CD4-positive, alpha-beta T cell treated with Interleukin-15 for 4 hours (primary cell): ENCODE measurements at places on chromosomes 5 and 9.

DNA sequence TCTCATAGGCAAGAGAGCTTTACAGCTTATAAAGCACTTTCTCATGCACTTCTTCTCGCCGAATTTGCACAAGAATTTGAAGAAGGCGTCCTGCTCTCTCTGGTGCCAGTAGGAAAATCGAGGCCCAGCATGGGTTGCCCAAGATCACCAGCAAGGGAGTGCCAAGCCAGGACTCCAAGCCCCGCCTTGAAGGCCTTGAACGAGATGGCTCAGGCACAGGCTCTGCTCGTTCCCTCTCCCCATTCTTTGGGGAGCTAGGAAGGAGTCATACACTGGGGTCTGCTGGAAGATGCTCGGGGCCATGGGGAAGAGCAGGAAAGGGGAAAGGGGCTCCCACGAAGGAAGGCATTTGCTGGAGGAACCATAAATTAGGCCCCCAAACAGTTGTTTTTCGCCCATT lies 46.7 kb downstream of the PAX5 start:
- DNase-seq, result no peak

DNA sequence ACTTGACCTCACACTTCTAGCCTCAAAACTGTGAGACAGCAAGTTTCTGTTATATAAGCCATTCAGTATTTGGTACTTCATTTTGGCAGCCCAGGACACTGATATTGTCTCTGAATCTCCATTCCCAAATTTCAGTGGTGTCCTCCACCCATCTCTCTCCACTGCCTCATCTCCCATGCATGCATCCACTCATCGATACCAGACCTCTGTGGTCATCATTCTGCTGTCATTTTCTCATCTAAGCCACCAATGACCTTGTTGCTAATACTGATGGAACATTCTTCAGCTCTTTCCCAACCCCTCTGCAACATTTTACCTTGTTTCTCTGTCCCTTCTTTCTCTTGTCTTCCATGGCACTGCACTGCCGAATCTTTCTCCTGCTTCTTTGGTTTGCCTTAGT lies 221.8 kb downstream of the SNX18 start:
- no peak for DNase-seq

DNA sequence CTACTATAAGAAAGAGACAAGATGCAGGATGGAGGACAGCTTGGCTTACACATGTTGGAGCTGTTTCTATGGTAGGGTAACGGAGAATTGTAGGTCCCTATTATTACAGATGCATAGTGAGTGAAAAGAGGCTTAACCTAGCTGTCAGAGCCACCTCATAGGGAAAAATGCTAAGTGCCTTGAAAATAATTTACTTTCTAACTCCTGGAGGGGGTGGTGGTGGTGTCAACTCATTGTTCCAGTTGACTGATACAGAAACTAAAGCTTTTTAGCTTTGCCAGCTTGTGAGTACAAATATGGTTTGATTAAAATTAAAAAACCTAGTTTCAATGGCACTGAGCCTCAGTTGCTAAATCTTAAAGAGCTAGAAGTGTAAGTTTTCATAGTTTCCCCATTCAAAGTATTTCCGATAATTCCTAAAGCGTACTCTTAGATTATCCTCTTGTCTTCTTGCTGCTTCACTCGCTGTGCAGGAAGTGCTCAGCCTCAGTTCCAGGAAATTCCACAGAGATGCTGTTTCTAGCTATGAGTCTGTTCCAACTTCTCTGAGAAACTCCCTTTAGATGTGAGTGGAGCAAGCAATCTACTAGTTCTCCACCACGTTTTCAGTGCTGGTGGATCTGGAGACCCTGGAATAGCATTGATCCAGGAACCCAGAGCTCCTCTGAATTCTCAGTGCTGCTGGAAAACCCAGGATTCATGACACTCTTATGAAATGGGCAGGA lies 265.2 kb downstream of the DMAC1 start:
- DNase-seq, result no peak

GRCh38 chr9:17600962-17601593 lies 22.2 kb downstream of the SH3GL2 start:
- no peak for DNase-seq

GRCh38 chr5:109762821-109763220 lies 73.1 kb downstream of the MAN2A1 start:
- DNase-seq, result no peak

DNA sequence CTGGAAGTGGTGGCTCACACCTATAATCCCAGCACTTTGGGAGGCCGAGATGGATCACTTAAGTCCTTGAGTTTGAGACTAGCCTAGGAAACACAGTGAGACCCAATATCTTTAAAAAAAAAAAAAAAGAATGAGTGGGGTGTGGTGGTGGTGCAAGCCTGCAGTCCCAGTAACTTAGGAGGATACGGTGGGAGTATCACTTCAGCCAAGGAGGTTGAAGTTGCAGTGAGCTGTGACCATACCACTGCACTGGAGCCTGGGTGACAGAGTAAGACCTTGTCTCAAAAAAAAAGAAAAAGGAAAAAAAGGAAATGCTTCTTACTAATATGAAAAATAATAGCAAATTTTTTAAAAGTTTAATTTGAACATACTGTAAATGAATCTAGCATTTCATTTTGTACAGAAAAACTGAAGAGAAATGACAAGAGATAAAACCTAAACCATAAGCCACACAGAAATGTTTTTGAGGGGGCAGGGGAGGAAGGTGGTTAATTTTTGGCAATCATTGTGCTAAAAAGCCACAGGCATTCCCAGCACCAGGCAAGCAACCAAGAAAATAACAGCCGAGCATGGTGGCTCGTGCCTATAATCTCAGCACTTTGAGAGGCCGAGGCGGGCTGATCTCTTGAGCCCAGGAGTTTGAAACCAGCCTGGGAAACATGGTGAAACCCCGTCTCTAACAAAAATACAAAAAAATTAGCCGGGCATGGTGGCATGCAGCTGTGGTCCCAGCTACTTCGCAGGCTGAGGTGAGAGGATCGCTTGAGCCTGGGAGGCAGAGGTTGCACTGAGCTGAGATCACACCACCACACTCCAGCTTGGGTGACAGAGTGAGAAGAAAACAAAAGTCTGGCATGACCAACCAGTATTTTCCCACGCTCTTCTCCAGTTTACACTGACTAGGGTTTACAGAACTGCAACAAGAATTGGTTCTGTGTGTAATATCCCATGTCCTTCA lies 114.5 kb upstream of the NR5A1 start:
- no peak for DNase-seq

- peak; percentile 69 for DNase-seq
These were observed 1.4 kb downstream of the CHD1 start for GRCh38 chr5:98927242-98927988.

DNA sequence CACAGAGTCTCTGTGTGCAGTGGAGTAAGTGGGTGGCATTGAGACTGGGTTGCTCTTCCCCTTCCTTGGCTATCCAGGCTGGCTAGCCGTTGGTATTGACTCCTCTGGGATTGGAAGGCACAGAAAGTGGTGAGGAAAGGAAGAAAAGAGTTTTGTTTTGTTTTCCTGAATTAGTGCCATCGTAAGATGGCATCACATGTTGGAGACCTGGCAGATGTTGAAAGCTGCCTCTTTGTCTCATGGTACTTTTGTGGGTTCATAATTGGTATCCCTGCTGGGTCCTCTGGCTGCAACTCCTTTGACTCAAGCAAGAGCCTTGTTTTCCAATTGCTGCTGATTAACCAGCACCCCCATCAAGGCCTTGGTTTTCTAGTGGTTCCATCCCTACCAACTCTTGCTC lies 293.8 kb downstream of the PDE4D start:
- no peak for DNase-seq

DNA sequence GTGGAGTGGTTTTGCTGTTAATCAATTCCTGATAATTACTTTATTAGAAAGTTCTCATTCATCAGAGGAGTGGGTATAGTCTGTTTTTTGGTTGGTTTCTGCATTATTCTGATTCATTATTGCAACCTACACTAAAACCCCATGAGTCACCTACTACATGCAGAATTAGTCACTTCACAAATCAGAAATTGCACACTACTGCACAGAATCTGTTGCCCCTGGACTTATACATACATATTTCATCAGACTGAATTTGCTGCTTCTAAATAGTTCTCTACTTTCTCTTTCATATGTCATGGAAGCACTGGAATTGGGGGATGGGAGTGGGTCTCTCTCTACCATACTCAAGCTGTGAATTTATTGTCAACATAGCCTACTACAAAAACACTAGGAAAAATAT lies 585.1 kb downstream of the DNAH5 start:
- DNase-seq, result no peak

GRCh38 chr5:171542525-171543140 lies 123.2 kb downstream of the FGF18 start:
- no peak for DNase-seq

GRCh38 chr9:19999491-20000057 lies 210.7 kb upstream of the SLC24A2 start:
- peak; percentile 18 for DNase-seq

- no peak for DNase-seq
These were observed 4.9 kb upstream of the ROR2 start for GRCh38 chr9:91954841-91955471.

GRCh38 chr9:107340920-107341632 lies 58.0 kb downstream of the RAD23B start:
- peak; percentile 78 for DNase-seq

- DNase-seq, result no peak
These were observed 134.9 kb downstream of the GABBR2 start for GRCh38 chr9:98573749-98574278.

- DNase-seq, result no peak
These were observed 2123.7 kb upstream of the C9orf72 start for GRCh38 chr9:29697011-29697410.

GRCh38 chr5:76196457-76196856 lies 113.3 kb downstream of the SV2C start:
- DNase-seq, result no peak

DNA sequence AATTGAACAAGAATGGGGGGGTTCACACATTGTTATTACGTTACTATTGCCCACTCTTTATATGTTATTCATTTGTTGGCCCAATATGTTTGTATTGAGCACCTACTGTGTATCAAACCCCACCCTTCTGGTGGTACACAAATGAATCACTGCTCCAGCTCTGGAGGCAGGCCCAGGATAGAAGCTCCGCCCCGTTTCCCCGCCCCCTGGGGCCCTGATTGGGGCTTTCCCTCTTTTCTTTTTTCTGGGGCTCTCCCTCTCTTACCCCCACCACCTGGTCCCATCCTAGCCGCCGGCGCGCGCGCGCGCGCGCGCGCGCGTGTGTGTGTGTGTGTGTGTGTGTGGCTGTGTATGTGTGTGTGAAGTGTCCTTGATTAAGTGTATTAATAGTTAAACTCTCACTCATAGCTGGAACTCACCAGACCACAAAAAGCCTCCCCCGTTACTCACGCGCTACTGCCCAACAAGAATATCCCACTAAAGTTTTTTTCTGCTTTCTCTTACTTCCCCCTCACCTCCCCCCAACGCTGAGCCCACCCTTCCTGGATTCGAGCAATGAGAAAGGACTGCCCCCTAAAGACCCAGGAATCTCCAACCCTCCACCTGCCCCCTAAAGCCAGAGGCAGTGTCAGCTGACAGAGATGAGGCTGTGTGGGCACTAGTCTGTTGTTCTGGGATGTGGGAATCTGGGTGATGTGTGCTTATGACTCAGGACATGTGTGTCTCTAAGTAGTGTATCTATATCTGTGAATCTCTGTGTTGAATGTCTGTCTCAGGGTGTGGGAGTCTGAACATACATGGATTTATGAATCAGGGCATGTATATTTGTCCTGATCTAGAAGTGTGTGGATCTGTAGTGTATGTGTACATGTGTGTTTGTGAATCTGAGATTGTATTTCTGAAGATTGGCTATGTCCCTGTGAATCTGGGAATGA lies 4.0 kb downstream of the CXXC5 start:
- DNase-seq, result peak; percentile 65

GRCh38 chr9:132447346-132447745 lies 37.3 kb downstream of the CFAP77 start:
- DNase-seq, result no peak

- peak; percentile 38 for DNase-seq
These were observed 467 bp downstream of the C9orf78 start for GRCh38 chr9:129834489-129835127.

- no peak for DNase-seq
These were observed 116.6 kb downstream of the KLHL3 start for GRCh38 chr5:137619191-137619870.

- DNase-seq, result no peak
These were observed 432 bp downstream of the HSPA9 start for GRCh38 chr5:138574744-138575193.

GRCh38 chr5:38479315-38479904 lies 77.0 kb downstream of the LIFR start:
- DNase-seq, result no peak

DNA sequence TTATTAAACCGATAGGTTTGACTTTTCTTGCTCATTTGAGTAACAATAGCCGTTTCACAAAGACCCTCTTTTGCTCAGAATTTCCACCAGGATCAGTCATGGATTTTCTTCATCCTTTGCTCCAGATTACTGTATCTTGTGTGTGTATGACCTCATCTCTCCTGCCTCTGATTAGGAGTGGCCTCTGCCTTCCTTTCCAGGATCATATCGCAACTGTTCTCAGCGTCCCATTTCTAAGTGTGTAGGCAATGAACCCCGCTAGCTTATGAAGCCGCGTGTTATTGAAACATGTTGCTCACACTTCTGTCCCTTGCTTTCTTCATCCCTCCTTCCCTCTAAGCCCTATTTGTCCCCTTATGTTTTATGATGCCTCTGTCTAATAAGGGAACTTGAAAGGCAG lies 169.8 kb upstream of the RPS23 start:
- no peak for DNase-seq

DNA sequence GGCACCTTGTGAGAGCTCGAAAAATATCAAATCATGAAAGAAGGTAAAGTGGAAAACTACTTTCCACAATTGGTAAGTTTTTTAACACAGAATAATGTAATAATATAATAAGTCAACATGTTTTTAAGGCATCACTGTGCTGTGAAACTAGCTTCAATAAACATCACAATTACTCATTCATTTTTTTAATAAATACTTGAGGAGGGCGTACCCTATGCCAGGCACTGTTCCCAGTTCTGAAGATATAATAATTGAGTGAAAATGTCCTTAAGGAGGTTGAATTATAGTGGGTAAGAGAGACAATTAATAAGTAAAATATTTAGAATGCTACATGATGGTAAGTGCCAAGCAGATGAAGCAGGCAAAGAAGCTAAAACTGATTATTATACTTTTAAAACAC lies 381.4 kb downstream of the ELAVL2 start:
- no peak for DNase-seq

DNA sequence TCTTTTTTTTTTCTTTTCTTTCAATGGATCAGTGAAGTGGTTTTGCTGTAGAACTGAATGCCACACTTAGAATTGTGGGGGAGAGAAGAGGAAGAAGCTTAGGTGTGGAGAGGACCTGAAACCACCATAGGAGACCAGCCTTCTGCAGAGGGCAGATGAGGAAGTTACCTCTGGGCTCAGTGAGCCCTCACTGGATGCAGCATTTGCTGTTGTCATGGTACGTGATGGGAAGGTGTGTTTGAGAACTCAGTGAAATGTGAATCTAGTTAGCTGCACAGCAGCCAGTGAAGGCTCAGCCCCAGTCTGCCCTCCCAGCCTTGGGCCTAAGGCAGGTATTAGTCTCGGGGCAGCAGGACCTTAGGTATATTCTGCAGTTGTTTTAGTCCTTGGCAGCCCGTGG lies 17.5 kb downstream of the CYFIP2 start:
- no peak for DNase-seq

DNA sequence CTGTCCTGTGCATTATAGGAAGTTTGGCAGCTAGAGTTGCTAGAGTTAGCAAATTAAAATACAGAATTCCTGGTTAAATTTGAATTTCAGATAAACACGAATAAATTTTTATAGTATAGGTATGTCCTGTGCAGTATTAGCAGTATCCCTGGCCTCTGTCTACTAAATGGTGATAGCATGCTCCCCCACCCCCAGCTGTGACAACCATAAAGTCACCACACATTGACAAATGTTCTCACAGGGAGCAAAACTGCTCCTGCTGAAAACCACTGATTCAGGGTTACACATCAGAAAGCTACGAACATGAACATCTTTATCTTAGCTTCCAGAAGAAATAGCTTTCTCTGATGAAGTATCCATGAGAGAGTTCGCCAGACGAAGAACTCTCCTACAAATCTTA lies 91.8 kb upstream of the CCDC112 start:
- DNase-seq, result no peak
